Thyroid gland (tissue), 4 donors: ENCODE measurements at places on chromosomes 16 and 17. TPM values are rescaled to one million over a fixed set of nuclear protein-coding genes. Genes with fewer than 3 reads are reported as not detected.
A peak's percentile ranks its signal among the peaks of the same experiment; 100 is the strongest.

The NGFR gene
- total RNA-seq: 34.0 TPM

The SDR42E2 gene
- not detected for total RNA-seq

DNA sequence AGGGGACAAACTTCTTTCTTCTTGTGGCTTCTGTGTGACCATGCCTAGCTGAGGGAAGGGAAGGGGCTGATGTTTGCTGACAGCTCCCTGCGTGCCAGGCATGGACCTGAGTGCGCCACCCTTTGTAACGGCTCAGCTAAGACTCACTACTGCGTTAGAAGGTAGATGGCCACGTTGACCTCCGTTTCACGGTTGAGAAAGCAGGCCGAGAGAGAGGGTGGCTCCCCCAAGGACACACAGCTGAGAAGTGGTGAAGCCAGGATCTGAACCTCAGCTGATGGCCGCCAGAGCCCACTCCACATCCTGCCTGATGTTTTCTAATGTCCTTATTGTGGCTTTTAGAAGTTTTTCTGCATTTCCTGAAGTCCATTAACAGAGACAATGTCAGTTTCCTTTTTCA, 45.1 kb downstream of the RGS9 start:
- no peak overlapping the region for H3K27ac ChIP-seq
- H3K27me3 ChIP-seq: no peaks in the 10 kb centered on the region
- no peak for DNase-seq

DNA sequence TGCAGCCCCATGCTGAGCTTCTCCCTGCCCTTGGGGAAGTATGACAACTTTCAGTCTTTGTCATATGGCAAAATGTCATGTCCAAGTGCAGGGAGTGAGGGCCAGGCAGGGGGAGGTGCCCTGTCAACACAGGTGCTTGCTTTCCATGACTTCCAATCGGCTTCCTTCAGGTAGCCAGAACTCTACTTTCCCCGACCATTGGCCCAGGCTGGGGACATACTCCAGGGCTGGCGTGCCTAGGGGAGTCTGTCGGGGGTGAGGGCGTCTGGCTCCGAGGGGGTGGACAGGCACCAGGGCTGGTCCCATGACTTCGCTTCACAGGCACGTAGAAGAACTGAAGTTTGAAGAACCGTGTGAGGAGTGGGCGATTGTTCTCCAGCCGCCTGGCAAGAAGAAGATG, 19.8 kb upstream of the PIK3R6 start:
- no peak overlapping the region for H3K4me3 ChIP-seq
- no peak for DNase-seq
- no peaks in the 10 kb centered on the region for H3K27me3 ChIP-seq
- no peaks in the 10 kb centered on the region for H3K36me3 ChIP-seq
- H3K27ac ChIP-seq: no peak overlapping the region

DNA sequence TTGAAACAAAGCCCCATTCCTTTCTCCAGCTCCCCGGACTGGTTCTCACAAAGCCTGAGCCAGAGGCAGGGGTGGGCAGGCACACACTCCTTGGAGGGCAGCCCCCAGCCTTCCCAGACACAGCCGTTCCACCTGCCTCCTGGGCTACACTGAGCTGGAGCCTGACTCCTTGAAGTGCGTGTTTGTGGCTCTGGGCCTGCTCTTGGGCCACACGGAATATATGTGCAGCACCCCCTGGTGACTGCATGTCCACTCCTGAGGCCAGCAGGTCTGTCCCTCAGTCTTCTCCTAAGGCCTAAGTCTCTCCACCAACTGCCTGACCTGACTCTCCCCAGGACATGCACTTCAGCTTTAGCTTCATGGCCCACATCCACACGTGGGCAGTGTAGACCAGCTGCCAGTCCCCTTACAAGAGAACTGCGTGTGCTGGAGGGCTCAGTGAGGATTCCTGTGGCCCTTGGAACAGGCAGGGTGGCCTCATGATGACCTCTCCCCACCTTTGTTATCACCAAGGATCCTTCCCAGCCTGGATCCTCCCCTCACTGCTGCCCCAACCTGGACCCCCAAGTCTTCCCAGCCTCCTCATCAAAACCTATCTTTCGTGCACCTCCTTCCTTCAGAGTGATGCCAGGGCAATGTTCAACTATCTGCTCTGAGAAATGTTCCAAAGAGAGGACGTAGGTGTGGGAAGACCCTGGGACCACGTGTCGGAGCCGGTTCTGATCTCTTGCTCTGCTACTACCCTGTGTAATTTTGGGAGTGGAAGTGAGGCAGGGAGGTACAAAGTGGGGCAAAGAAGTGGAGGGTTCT, 12.4 kb upstream of the SLC6A2 start:
- H3K4me3 ChIP-seq: no peak overlapping the region
- no peaks in the 10 kb centered on the region for H3K4me1 ChIP-seq
- H3K27ac ChIP-seq: no peak overlapping the region
- no peaks in the 10 kb centered on the region for H3K27me3 ChIP-seq
- H3K36me3 ChIP-seq: no peaks in the 10 kb centered on the region

- H3K4me1 ChIP-seq: no peaks in the 10 kb centered on the region
- H3K36me3 ChIP-seq: no peaks in the 10 kb centered on the region
- no peak for DNase-seq
- no peaks in the 10 kb centered on the region for H3K27me3 ChIP-seq
- H3K27ac ChIP-seq: no peak overlapping the region
Measured at GRCh38 chr17:78448356-78448993, 70.0 kb downstream of the PGS1 start.

DNA sequence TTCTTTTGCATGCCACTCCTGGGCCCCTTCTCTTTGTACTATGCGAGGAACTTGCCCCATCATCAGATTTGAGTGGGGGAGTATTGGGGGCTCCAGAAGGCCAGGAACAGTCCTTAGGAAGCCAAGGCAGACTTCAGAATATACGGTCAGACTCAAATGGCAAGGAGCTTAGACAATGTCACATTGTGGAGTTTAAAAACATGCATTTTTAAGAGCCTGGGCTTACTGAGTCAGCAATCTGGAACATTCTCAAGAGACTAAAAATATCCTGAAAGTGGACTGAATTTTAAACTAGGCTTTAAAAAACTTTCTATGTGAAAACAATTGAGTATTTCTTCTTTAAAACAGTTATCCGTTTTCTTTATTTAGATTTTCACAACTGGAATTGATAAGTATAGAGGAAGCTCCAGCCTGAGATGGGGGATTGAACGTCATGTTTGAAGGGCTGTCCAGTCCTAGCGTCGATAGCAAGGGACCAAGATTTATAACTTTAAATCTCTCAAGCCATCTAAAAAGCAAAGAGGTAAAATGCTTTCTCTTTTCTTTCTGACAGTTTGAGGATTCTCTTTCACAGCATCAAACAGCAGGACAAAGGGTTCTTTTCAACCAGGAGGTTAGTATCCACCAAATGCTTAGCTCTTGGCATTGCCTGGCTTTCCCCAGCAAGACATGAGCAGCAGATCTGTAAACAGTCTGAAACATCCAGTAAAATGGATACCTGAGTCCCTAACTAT, 45.8 kb upstream of the CDRT4 start:
- H3K4me3 ChIP-seq: no peak overlapping the region
- peaks cover 50% of the 10 kb centered on the region for H3K4me1 ChIP-seq
- peak overlapping the region; percentile 94 for H3K27ac ChIP-seq
- DNase-seq: no peak

DNA sequence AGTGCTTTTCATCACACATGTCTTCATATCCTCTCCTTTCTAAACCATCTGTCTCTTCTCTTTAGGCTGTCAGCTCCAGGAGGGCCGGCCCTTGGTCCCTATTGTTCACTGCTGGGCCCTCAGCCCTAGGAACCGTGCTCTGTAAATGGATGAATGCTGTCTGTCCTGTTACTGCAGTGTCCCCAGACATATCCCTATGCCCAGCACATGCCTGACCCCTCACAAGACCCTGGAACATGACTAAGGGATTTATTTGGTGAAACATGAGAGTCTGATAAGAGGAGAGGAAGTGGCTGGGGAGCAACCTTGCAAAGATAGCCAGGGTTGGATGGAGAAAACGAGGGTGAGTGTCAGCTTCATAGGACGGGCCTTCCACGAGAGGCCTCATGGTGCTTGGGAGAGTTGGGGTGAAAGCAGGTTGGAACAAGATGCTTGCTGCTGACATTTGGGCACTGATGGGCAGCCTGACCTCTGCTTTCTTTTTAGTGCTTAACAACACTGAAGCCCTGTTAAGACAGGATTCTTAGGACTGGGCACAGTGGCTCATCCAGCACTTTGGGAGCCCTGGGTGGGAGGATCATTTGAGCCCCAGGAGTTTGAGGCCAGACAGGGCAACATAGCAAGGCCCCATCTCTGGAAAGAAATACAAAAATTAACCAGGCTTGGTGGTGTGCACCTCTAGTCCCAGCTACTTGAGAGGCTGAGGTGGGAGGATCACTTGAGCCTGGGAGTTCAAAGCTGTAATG, 39.0 kb downstream of the ABCC1 start:
- H3K36me3 ChIP-seq: no peaks in the 10 kb centered on the region
- peaks cover 43% of the 10 kb centered on the region for H3K4me1 ChIP-seq
- no peaks in the 10 kb centered on the region for H3K27me3 ChIP-seq
- no peak overlapping the region for H3K4me3 ChIP-seq
- no peak for DNase-seq

The TEX14 gene
- total RNA-seq: 0.11 TPM

The TRPV3 gene
- total RNA-seq: 1.0 TPM

DNA sequence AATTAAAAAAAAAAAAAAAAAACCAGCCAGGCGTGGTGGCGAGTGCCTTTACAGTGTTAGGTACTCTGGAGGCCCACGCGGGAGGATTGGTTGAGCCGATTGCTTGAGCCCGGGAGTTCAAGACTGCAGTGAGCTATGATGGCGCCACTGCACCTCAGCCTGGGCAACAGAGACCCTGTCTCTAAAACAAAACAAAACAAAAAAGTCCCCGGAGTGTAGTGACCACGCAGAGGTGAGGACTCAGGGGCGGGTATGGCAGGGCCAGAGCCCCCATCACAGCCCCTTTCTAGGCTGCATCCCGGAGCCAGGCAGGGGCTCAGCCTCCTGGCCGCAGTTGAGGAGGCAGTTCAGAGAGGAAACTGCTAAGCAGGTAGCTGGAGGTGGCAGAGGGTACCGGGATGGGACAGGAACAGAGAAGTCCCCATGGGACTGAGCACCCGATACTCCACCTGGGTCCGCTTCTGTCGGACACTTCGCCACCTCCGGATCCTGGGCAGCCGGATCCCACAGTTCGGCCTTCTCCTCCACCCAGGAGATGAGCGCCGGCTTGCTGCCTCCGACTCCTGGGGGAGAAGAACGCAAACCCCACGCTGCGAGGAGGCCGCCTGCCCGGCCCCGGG, 800 bp downstream of the ZNF747 start:
- peaks cover 17% of the 10 kb centered on the region for H3K36me3 ChIP-seq
- DNase-seq: peak; percentile 8
- peak overlapping the region; percentile 92 for H3K27ac ChIP-seq

DNA sequence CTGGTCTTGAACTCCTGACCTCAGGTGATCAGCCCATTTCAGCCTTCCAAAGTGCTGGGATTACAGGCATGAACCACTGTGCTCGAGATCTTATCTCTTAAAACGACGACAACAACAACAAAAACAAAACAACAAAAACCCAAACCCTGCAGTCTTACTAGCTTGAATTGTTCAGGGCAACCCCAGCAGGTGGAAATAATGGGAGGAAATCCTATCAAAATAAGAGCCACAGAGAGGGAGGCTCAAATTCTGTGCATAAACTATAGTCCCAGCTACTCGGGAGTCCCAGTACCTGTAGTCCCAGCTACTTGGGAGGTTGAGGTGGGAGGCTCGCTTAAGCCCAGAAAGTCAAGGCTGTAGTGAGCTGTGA, 16.5 kb upstream of the ATP6V0A1 start:
- no peak overlapping the region for H3K4me3 ChIP-seq
- H3K4me1 ChIP-seq: no peaks in the 10 kb centered on the region
- H3K36me3 ChIP-seq: no peaks in the 10 kb centered on the region
- H3K27me3 ChIP-seq: no peaks in the 10 kb centered on the region

The HOXB2 gene
- total RNA-seq: 3.9 TPM

The PLA2G10 gene
- total RNA-seq: not detected

The CUEDC1 gene
- 30.5 TPM for total RNA-seq

The PLLP gene
- total RNA-seq: 27.9 TPM

The ANKFN1 gene
- 0.94 TPM for total RNA-seq

DNA sequence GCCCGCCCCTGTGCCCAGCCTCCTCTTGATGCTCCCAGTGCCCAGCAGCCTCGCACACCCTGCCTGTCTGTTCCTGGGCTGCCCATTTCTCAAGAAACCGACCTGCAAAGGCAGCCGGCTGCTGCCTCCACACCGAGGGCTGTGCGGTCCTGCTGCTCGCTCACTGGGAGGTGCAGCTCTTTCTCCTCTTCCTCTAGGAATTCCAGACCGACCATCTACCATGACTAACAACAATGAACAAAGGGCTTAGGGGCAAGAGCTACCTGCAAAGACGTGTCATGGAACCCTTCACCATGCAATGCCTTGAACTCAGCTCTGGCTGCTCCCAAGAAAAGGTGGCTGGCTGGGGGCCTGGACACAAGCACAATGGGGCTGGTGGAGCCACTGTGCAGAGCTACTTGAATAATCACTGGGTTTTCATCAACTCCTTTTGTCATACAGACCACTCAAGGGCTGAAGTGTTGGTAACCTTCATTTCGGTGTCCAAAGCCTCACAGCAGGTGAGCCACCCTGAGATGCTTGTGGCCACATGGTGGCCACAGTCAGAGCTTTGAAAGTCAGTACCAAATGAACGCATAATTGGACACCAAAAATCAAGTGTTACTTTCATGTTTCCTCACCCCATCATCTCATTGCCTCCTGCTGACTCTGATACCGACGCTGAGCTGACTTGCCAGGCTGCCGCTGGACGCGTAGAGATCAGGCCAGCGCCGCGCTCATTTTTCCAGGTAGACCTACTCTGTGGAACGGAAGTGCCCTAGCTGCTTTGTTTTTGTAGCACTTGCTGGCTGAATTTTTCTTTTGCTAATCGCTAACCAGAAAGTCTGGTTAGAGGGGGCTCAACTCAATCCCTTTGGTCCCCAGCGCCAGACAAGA, 19.8 kb downstream of the CYB561 start:
- no peaks in the 10 kb centered on the region for H3K27me3 ChIP-seq
- H3K27ac ChIP-seq: no peak overlapping the region
- H3K4me3 ChIP-seq: no peak overlapping the region
- H3K36me3 ChIP-seq: no peaks in the 10 kb centered on the region
- no peaks in the 10 kb centered on the region for H3K4me1 ChIP-seq
- DNase-seq: no peak

The PIK3R6 gene
- total RNA-seq: not detected

The PROCA1 gene
- total RNA-seq: 4.3 TPM

- H3K27me3 ChIP-seq: no peaks in the 10 kb centered on the region
- H3K36me3 ChIP-seq: no peaks in the 10 kb centered on the region
- H3K27ac ChIP-seq: no peak overlapping the region
- H3K4me3 ChIP-seq: no peak overlapping the region
Measured at GRCh38 chr17:49490276-49490675, 4.8 kb upstream of the NGFR start.

DNA sequence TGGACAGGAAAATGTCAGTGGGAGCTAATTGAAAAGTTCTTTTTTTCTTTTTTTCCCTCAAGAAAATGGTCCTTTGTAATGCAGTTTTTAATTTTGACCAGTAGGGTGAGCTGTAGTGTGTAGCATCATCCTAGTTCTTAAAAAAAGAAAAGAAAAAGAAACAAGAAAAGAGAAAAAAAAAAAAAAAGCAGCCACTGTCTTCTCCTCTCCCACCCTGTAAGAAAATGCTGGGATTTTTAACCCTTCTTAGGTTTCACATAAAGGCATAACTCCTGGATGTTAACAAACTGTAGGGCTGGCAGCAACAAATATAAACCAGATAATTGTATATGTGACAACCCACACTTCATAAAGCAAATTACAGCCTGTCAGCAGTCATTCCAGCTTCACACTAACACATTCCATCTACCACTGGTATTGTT, 78.1 kb downstream of the SKAP1 start:
- H3K4me3 ChIP-seq: no peak overlapping the region
- H3K27ac ChIP-seq: no peak overlapping the region
- no peaks in the 10 kb centered on the region for H3K27me3 ChIP-seq
- DNase-seq: no peak
- no peaks in the 10 kb centered on the region for H3K36me3 ChIP-seq

GRCh38 chr16:56997931-56998330, 8.6 kb downstream of the NLRC5 start:
- H3K27ac ChIP-seq: no peak overlapping the region
- no peaks in the 10 kb centered on the region for H3K36me3 ChIP-seq
- H3K4me3 ChIP-seq: no peak overlapping the region
- H3K27me3 ChIP-seq: no peaks in the 10 kb centered on the region
